ENCODE measurements at places on chromosomes 1 and 21. TPM values are rescaled to one million over a fixed set of nuclear protein-coding genes. Genes with fewer than 3 reads are reported as not detected.

DNA sequence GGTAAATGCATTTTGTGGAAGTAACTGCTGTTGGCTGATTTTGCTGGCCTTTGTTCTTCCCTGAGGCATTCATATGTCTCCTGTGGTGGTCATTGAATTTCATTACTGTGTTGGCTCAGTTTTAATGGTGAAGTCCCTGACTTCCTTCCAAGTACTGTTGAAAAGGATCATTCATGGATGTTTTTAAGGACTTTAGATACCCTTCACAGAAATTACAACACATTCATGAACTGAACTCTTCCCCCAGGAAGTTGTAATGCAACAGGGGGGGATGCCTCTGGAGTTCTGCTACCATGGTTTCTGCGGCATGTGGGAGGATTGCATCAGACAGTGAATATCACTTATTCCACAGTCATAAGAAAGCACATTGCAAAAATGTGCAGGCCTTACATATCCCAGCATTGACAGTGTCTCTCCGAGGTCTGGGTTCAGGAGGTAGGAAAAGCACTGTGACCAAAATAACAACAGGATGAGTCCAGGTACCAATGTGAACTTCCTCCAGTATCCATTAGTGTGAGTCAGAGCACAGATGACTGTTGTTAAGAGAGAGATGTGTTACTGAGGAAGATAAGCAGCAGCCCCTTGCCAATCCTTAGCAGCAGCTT lies 2.1 kb upstream of the RAB3GAP2 start:
- peak; percentile 5 for DNase-seq

GRCh38 chr21:27519361-27519760 lies 552.5 kb upstream of the ADAMTS5 start:
- no peak for DNase-seq

LRRC8D gene
- 46.7 TPM for total RNA-seq

GRCh38 chr1:42096554-42096953 lies 56.7 kb upstream of the GUCA2B start:
- no peak for DNase-seq

TPTE gene
- total RNA-seq = not detected

SPATA46 gene
- total RNA-seq = not detected

DNA sequence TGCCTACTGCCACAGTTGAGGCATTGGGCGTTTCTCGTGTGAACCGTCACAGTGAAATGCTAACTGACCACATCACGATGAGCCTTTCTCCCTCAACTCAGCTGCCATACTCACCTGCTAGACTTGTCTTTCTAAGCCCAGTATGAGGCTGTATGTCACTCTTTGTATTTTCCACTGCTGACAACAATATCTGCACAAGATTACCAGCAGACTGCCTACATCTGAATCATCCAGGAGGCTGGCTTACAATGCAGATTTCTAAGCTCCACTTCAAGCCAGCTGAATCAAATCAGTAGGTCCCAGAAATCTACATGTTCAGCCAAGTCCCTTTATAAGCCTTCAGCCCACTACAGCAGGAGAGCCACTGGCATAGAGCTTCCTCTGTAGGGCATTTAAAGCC lies 355.0 kb upstream of the DUSP10 start:
- DNase-seq = no peak

All from H7 (cell line).